ENCODE measurements at places on chromosomes 1 and 21.
A peak's percentile ranks its signal among the peaks of the same experiment; 100 is the strongest.

- DNase-seq: no peak
Measured at GRCh38 chr1:86478416-86479156, 9.9 kb downstream of the CLCA1 start.

DNA sequence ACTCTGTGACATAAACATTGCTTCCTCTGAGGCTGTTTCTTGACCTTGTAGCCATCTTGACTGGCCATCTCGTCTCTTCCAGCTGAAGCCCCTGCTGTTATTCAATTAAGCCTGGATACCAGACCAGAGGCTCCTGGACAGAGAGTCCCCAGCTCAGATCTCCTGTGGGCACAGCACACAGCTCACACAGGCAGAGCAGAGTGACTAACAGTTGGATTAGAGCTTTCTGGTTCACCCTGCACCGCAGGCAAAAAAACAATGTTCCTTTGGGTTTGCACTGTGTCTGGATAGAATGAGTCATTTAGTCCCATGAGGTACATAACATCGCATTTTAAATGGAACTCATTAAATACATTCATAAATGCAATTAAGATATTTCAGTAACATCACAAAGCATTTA, 33.4 kb upstream of the USH2A start:
- DNase-seq: no peak

- DNase-seq: no peak
Measured at GRCh38 chr1:40462956-40463590, 12.8 kb downstream of the ZFP69B start.

GRCh38 chr1:64268653-64269557, 65.5 kb downstream of the UBE2U start:
- no peak for DNase-seq

DNA sequence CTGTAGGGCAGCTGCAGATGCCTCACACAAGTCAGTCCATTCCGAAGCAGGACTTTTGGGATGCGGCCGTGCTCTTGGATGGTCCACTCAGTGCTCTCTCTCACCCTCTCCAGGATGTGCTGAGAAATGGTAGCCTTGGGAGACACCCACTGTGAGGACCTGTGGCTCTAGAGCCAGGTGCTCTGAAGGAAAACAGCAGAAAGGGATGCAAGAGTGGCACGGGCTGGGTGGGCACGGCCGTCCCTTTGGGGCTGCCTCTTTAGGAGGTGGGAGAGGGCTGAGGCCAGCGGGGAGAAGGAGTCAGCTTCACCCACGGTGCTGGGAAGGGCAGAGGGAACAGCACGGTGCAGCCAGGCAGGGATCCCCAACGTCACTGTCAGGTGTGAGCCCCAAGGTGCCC, 106.1 kb downstream of the RIPK4 start:
- no peak for DNase-seq

- DNase-seq: no peak
Measured at GRCh38 chr1:174534789-174535188, 87.0 kb downstream of the GPR52 start.

DNA sequence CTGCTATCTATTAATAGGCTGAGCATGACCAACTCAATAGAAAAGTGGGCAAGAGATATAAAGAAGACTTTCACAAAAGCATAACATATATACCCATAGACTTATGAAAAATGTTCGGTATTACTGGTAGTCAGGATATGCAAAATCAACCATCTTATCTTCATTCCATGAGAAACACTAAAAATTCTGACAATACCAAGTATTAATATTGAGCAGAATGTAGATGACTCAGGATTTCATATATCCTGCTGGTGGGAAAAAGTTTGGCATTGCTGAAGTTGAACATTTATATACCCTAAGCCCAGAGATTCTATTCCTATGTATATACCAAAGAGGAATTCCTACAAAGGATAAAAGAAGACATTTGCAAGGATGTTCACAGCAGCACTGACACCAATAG, 138.3 kb downstream of the CLEC20A start:
- DNase-seq: no peak

DNA sequence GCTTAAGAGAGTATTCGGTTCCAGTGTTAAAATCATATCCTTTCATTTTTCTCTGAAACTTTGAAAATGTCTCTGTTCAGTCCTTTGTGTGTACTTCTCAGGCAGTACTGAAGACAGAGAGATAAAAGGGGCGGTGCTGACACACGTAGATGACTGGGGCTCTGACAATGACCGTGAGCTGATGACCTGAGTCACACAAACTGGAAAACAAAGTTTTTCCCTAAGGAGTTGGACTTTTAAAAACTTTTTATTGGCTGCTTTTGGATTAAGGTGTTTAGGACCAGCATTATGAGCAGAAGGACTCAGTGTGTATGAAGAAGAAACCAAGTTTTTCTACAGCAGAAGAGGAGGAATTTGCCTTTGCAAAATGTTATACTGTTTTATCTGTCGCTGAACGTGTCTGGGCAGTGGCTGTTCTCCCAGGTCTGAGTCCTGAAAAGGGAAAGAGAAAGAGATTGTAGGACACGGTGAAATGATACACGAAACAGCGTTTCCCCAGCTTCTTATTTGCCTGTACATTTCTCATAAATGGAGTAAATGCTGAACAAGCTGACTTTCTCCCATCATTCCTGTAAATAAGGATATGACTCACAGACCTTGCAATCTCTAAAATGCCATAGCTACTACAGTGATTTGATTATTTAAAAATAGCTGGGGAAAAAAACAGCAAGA, 51.5 kb downstream of the MAP3K7CL start:
- DNase-seq: no peak

DNA sequence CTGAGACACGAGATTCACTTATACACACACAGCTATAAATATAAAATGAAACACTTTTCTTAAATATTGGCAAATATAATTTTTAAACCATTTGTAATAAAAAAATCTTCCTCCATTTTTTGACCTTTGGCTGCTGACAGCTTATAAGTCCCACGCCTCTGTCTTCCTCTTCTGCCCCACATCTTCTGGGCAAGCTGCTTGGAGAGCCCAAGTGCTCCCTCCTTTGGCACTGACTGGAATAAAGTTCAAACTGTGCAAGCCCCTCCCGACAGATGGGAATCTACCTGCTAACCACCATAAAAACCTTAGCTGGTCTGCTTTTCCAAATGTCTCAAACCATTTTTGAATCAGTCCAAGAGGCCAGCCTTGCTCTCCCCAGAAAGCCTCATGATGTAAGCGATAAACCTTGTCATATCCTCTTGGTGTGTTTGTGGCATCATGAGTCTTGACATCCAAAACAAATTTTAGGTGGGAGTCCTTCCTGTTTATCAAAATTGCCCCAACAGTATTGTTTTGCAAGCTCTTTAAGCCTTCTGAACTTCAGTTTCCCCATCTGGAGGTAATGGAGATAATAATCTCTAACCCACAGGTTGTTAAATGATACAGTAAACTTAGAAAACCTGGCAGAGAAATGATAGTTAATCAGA, 99.8 kb downstream of the SNX7 start:
- no peak for DNase-seq

- DNase-seq: no peak
Measured at GRCh38 chr21:42840411-42841155, 38.8 kb downstream of the WDR4 start.

DNA sequence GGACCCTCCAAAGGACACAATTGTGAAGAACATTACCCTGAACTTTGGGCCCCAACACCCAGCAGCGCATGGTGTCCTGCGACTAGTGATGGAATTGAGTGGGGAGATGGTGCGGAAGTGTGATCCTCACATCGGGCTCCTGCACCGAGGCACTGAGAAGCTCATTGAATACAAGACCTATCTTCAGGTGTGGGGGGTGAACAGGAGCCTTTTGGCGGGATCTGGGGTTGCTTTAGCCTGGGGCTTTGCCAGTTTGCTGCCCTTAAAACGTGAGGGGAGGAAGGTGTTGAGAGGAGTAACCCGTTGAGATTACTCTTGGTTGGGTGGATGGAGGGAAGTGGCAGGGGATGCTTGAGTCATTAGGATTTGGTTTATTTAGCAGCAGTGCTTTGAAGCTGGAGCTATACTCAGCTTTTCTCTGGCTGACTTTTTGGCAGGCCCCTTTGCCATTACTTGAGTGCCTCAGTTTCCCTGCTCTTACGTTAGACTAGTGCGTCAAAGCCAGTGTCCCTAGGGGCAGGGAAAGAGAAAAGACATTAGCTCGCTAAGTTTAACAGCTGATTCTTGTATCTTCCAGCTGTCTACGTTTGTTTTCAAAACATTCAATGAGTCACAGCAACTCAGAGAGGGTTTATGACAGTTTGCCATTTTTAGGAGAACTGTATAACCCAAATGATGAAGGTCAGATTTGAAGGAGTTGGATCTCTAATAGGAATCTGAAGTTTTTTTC, 4.4 kb downstream of the NDUFS2 start:
- DNase-seq: no peak

GRCh38 chr1:31768939-31769704, 5.0 kb upstream of the ADGRB2 start:
- no peak for DNase-seq

GRCh38 chr1:17187051-17187450, 17.9 kb upstream of the PADI1 start:
- no peak for DNase-seq

GRCh38 chr1:168742386-168742785, 13.4 kb upstream of the DPT start:
- no peak for DNase-seq

GRCh38 chr21:31623664-31624063, 35.8 kb upstream of the SOD1 start:
- no peak for DNase-seq

GRCh38 chr1:151504252-151504651, 6.9 kb upstream of the CGN start:
- DNase-seq: no peak

DNA sequence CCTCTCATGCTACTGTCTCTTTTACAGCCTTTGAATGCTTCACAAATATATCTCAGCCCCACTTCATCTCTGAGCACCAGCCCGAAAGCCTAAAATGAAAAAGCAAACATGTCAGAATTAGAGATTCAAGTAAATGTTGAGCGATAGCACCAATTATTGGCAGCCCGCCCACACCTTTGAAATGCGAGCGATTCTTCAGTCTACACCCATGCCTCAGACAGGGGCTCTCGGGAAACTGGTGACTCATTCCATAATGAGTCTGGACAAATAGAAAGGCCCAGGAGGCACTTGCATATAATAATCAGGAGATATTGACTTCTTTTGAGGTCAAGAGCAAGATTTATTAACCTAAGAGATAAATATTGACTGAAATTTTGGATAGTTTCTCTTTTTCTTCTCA, 487.3 kb upstream of the PTBP2 start:
- DNase-seq: no peak

GRCh38 chr1:55696181-55696754, 481.1 kb upstream of the USP24 start:
- DNase-seq: no peak

- DNase-seq: no peak
Measured at GRCh38 chr1:226978432-226979114, 38.5 kb downstream of the COQ8A start.

DNA sequence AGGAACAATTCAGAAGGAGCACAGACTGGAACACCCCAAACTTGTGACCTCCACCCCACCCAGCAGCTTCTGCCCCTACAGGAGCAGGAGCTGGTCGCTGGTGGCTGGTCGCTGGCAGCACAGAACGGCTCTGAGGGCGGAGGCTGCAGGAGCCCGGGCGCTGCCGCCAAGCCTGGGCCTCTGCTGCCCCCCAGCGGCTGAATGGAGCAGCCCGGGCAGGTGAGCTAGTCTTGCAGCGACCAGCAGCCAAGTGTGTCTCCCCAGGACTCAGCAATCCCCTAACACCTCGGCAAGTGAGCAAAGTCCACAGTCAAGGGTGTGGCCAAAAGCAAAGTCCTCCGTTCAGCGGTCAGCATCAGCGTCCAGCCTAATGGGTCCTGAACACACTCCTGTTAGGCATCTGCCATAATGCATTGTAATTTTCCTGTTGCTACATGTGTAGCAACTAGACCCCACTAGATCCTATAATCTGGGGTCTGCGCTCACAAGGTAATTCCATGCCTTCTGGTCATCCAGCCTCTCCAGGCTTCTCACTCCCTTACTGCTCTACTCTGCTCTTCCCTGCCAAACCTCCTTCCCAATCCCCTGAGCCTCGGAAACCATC, 12.1 kb upstream of the GJB5 start:
- DNase-seq: peak; percentile 67

DNA sequence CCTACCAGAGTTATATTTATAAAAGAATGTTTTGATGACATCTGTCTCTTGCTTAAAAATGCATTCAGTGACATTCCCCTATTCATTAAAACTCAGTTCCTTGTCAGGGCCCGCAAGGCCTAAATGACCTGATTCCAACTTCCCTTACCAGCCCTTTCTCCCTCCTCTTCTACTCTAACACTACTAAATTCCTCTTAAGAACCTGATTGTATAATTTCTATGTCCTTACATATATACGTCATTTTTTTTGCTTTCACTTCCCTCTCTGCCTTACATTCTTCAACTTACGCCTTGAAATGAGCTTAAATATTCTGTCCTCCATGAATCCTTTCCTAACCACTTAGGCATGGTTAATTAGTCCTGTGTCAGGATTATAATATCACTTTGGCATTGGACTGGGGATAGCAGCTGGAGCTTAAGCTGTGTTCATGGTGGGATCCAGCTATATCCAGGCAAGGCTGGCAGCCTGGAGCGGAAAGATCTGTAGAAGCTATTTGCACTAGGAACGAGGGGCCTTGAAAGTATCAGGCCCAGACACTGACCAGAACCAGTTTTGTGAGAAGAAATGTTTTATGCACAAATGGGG, 360.2 kb upstream of the PTBP2 start:
- DNase-seq: no peak

DNA sequence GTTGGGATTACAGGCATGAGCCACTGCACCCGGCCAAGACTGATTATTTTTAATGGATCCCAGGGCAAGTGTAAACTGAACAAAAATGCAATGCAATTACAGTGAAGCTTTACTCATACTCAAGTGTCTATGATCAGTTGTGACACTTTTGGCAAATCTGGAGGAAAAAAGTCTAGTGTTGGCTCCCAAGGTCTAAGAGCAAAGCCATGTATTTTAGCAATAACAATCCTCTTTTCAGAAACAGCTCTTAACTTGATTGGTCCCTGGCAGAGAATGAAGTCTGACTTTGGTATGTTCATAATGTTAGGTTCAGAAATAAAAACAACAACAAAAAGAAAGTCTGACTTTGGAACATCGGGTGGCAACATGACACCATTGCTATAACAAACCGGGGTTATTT, 40.2 kb upstream of the C1orf53 start:
- no peak for DNase-seq

DNA sequence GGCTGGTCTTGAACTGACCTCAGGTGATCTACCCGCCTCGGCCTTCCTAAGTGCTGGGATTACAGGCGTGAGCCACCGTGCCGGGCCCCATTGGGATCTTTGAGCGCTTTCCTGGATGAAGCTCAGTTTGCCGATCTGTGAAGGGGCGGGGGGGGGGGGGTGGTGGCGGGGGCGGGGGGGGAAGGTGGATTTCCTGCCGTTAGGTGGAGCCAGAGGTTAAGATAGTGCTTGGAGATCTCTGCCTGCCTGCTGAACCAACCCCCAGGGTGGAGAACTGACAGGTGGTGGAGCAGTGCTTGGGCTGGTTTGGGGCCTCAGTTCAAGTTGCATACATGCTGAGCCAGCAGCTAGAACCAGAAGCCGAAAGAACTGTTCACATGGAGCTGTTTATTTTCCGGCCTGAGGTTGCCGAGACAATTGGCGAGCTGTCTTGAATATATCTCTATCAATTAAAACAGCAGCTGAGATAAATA, 1.7 kb downstream of the TMCC2 start:
- DNase-seq: peak; percentile 58
